ENCODE measurements at places on chromosomes 3 and 15.

DNA sequence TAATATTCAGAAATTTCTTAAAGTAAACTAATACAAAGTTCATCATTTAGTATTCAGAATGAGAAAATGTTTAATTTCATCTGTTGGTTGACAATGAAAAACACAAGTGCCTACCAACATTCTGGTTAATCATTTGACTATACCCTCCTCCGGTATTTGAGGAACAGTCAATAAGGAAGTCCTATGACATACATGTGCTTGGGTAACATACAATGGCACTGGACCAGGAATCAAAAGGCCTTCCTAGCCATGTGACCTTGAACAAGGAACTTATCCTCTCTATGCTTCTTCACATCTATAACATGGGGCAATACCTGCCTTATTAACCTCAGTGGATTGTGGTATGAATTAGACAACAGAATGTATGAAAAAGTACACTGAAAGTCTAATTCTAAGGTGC is 65.8 kb downstream of the ZNF280D start:
- no peak for DNase-seq

DNA sequence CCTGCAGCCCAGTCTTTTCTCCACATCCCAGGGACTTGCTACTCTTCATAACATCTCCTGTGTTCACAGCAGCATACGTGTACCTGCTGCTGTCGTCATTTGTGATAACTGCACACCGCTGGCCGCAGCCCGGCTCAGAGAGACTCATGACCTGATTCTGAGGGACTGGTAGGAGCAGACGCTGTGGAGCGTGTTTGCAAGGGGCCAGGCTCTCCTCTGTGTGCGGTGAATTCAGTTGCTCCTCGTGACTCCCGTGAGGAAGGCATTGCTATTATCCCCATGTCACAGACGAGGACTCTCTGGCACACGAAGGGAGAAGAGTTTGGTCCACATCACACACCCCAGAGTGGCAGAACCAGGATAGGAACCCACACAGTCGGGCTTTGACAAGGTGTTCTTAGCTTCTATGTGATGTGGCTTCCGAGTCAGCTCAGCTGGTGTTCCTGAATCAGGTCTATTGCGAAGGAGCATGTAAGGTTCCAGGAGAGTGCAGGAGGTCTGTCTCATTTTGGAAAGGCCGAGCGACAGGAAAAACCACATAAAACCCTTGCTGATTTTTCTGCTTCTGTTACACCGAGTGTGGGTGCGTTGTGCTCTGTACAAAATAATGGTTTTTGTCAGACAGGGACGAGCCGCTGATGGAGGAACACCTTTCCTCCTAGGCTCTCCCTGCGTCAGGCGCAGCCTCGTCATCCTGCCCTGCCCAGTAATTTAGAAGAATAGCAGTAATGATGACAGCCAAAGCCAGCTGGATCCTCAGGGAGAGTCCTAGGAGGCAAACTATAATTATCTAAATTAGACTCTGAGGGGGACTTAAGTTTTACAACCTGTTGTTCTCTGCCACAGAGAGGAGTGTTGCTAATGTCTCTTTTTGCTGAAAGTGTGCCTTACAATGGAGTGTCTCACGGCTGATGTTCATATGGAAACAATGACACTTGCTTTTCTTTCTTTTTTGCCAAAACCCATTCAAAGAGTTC is 157.5 kb upstream of the RGMA start:
- DNase-seq, result peak; percentile 68

GRCh38 chr15:69861331-69862171 is 236.2 kb downstream of the TLE3 start:
- no peak for DNase-seq

GRCh38 chr3:183583331-183584245 is 28.1 kb upstream of the KLHL6 start:
- no peak for DNase-seq

DNA sequence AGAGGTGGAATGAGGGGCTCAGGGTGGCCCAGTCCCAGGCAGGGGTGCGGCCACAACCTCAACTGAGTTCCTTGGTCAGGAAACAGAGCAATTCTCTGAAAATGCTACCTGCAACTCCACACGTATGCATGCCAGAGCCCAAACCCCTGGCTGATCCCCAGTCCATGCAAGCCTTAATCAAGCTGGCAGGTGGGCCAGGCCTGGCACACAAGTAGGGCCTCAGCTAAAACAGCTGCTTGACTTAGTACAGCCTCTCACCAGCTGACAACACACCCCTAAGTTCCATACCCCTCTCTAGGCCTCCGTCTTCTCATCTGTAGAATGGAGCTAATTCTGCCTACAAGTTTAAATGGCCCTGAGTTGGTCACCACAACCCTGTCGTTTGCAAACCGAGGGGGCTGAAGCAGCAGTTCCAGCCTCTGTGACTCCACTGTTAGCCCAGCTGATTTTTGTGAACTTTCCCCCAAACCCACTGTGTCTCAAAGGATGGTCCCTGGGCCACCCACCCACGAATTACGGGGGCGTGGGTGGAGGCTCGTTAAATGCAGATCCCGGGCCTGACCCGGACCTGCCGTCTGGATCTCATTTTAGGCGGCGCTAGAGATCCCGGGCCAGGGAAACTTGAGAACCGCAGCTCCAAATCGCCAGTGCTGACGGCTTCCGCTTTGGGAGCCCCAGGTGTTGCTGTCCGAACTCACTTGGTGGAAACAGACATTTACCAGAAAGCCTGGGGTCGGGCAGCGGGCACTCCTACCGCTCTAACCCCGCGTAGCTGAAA is 927 bp downstream of the CHDH start:
- DNase-seq, result no peak

GRCh38 chr3:139764936-139765335 is 87.2 kb upstream of the NMNAT3 start:
- no peak for DNase-seq

DNA sequence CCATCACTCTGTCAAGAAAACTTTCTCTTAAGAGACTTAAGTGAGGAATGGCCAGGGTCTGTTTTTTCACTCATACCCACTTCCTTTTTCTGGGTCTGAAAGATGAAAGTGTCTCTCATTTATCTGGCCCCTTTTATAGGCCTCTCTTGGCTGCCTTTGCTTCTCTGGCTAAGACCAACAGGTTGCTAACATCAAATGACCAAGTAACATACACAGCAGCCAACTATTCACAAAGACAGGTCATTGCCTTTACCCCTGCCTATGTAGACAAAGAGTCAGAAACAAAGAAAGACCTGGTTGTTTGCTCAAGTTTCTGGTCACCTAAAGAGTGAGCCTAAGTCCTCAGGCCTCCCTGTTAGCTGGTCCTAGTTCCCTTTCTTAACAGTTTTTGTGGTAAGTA is 24.0 kb upstream of the CSTA start:
- DNase-seq, result no peak

GRCh38 chr3:15755181-15755580 is 42.6 kb downstream of the ANKRD28 start:
- DNase-seq, result no peak

GRCh38 chr15:54374184-54374952 is 396.1 kb downstream of the UNC13C start:
- no peak for DNase-seq

DNA sequence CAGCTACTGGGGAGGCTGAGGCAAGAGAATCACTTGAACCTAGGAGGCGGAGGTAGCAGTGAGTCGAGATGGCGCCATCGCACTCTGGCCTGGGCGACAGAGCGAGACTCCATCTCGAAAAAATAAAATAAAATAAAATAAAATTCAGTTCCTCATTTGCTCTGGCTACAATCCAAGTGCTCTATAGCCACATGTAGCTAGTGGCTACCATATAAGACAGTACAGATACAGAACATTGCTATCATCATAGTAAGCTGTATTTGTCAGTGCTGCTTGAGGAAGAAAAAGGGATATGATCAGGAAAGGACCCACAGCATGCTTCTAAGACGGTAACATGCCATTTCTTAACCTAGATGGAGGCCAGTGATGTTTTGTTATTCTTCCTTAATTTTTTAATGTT is 88.7 kb upstream of the CDAN1 start:
- DNase-seq, result no peak

DNA sequence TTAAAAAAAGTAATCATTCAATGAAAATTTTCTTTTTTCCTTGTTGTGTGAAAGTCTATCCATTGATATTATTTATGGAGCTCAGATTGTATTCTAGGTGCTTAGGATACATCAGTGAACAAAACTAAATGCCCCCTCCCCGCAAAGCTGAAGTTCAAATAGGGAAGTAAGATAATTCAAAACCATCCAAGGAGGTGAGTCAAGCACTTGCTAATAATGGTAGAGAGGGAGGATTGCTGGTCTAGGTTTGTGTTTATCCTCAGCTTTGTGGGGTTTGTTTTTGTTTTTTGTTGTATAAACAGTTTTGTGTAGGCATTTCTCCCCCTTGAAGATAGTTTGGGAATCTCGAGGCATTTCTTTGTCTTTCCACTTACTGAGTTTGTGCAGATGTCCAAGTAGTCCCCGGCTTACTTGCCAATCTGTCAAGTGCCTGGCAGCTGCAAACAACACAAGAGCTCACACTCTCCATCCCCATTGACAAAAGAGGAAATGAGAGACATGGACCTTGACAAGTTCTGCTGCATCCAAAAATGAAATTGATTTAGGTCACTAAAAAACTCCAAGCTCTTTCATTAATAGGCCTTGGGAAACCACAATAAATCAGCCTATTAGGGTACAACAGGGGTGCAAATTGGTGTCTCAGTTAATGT is 575.8 kb upstream of the TBL1XR1 start:
- DNase-seq, result no peak

GRCh38 chr3:51735950-51736349 is 29.1 kb downstream of the GRM2 start:
- DNase-seq, result no peak

DNA sequence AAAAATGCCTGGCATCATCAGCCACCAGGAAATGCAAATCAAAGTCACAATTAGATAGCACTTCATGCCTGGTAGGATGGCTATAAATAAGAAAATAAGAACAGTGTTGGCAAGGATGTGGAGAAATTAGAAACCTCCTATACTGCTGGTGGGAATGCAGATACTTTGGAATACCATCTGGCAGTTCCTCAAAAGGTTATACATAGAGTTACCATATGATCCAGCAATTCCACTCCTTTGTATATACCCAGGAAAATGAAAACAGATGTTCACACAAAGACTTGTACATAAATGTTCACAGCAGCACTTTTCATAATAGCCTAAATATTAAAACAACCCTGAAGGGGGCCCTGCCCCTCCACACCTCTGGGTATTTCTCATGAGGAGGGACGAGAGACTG is 13.7 kb downstream of the ACSBG1 start:
- no peak for DNase-seq

GRCh38 chr15:76190751-76191538 is 120.3 kb downstream of the ETFA start:
- peak; percentile 30 for DNase-seq

DNA sequence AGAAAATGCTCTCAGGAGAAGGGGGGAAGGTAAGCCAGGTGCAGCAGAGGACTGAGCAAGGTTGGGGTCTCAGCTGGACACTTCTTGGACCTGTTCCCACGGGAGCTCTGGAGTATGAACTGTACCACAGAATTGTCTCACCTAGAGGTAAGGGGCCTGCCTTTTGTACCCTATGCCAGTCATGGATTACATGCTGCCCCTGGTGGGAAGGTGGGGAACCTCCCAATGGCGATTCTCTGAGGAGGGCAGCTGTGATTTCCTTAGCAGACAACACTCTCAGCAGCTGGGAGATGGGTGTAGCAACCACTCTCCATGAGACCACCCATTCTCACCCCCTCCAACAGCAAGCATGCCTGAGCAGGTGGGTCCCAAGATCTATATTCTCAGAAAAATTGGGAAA is 329.4 kb upstream of the CTNNB1 start:
- no peak for DNase-seq

DNA sequence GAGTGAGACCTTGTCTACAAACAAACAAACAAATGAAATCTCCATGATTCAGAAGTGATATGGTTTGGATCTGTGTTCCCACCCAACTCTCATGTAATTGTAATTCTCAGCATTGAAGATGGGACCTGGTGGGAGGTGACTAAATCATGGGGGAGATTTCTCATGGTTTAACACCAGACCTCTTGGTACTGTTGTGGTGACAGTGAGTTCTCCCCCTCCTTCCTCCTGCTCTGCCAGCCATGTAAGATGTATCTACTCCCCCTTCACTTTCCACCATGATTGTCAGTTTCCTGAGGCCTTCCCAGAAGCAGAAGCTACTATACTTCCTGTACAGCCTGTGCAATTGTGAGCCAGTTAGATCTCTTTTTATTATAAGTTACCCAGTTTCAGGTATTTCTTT is 438.4 kb upstream of the THBS1 start:
- no peak for DNase-seq

DNA sequence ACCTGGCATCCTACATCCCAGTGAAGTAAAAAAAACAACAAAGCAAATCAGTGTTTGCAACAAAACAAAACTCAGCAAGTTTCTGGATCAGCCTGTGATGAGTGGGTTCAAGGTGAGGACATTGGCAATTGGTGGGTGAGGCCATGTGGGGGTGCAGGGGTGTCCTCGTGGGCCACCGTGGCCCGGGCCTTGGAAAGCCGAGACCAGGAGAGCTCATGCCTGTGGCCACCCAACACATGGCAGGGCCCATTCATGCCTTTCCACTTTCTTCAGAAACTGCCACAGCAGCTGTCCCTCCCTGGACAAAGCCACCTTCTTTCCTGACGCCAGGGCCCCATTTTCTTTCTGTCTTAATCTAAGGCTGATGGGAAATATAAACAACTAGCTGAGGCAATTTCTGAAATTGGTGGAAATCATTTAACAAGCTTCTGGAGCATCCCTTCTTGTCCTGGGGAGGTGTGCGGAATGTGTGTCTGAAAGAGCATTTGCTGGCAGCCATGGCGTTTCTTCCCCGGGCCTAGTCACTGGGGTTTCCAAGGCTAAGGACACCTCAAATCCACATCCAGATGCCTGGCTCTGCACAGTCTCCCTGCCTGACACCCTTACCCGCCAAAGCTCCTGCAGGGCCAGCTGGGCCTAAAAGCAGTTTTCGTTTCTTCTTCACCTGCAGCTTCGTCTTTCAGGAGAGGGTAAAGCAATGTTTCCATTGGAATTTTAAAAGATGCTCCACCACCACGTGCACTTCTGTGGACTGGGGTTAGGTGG is 34.1 kb upstream of the SFMBT1 start:
- no peak for DNase-seq

- DNase-seq, result no peak
Measured at GRCh38 chr3:100044369-100044768, 69.9 kb downstream of the FILIP1L start.

DNA sequence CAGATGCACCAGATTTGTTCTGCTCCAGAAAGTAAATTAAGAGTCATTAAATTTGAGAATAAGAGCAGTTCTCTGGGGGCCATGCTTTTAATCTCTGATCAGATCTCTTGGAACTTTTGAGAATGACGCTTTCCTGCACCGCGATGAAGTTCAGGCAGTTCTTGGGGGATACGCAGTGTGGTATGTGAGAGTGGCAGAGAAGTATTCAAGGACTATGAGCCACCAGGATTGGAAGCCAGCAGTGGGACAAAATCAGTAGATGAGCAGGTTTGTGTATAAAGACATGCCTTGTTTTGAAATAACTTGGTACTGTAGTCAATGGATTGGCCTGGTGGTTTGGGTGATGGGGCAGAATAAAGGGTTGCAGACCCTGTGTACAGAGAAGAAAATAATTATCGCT is 483.6 kb downstream of the ERC2 start:
- no peak for DNase-seq

- no peak for DNase-seq
Measured at GRCh38 chr3:197458179-197458707, 97.5 kb downstream of the BDH1 start.

- DNase-seq, result no peak
Measured at GRCh38 chr3:37262816-37263393, 88.5 kb upstream of the LRRFIP2 start.

Measured in NCI-H748 treated with DMSO at 0.1 percent for 48 hours (cell line).